ENCODE measurements at places on chromosomes 16 and 17.

DNA sequence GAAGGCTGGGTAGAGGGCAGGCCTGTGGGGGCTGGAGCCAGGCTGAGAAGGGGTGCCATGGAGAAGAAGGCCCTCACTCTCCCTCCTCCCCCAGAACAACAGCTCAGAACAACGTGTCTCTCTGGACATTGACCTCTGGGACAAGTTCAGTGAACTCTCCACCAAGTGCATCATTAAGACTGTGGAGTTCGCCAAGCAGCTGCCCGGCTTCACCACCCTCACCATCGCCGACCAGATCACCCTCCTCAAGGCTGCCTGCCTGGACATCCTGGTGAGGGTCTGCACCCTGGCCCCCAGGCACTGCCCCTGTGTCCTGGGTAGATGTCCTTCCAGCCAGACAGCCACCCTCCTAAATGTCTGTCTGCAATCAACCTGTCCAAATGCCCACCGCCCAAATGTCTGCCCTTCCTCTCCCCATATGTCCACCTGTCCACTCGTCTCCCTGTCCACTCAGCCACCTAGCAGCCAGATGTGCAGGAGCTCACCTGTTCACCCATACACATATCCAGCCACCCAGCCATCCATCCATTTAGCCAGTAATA, 12.2 kb downstream of the GJD3 start:
- no peak for DNase-seq

DNA sequence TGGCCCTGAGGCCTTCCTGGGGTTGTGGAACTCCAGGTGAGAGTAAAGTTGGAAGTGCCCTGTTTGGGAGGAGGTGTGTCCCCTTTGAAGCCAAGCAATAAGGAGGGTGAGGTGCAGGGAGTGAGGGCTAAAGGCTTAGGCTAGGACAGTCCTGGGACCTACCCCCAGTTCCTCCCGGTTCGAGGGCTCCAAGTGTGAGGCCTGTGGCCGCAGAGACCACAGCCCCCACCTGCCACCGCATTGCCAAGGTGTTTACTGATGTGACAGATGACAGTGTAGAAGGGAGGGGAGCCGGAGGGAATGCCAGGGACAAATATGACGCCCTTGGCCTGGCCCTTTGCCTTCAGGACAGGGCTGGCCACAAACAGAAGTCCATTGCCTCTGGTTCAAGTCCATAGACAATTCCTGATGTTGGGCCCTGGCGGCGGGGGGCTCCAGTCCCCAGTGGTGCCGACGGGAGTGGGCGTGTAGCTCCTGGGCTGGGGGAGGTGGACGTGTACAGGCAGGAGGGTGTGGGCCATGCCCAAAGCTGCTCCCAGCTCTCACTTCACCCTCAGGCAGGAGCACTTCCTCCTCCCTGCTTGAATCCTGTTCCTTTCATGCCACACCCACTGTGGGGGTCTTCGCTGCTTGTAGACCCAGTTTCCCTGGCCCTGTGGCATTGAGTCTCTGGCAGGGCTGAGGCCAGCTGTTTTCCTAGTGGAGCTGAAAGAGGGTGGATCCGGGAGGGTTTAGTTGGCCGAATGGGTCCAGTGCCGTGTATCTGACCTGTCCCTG, 3.2 kb downstream of the ADORA2B start:
- no peak for DNase-seq

- DNase-seq = peak; percentile 80
Observed at GRCh38 chr16:3520413-3520812, 19.6 kb downstream of the CLUAP1 start.

- peak; percentile 88 for DNase-seq
Observed at GRCh38 chr16:53207810-53208752, 153.3 kb downstream of the CHD9 start.

GRCh38 chr16:89253548-89254287, 36.2 kb downstream of the ZNF778 start:
- no peak for DNase-seq

- DNase-seq = no peak
Observed at GRCh38 chr16:57753448-57754353, 18.1 kb downstream of the KATNB1 start.

GRCh38 chr16:59108374-59108773, 374.3 kb upstream of the GOT2 start:
- DNase-seq = no peak

- DNase-seq = no peak
Observed at GRCh38 chr17:81726004-81726403, 13.9 kb downstream of the SLC25A10 start.

GRCh38 chr16:69812688-69813014, 50.5 kb downstream of the WWP2 start:
- peak; percentile 33 for DNase-seq

DNA sequence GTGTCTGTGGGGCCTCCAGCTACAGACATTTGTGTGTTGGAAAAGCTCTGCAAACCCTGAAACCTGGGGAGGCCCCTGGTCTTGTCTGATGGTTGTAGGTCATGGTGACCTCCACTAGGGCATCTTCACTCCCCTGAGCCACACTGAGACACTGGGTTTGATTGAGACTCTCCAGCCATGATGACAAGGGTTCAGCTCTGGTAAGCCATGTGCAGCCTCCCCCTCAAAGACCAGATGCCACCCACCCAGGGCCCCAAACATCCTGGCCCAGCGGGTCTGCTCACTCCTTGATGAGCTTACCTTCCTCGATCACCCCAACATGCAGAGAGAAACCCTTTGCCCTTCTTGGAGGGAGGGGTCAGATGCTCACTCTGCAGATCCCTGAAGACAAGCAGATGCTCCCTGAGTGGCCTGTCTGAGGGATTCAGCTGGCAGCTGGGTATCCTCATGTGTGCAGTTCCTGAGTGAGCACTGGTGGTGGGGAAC, 101.6 kb downstream of the METRNL start:
- no peak for DNase-seq

GRCh38 chr17:50219939-50220465, 18.6 kb upstream of the COL1A1 start:
- DNase-seq = peak; percentile 86

All from amniotic epithelial cell (primary cell).